ENCODE measurements at places on chromosomes 7 and 10.

GRCh38 chr10:43353495-43354329 is 17.7 kb upstream of the FXYD4 start:
- no peak for DNase-seq

- peak; percentile 73 for DNase-seq
These were observed 9.5 kb downstream of the FAM241B start for GRCh38 chr10:69639291-69640195.

DNA sequence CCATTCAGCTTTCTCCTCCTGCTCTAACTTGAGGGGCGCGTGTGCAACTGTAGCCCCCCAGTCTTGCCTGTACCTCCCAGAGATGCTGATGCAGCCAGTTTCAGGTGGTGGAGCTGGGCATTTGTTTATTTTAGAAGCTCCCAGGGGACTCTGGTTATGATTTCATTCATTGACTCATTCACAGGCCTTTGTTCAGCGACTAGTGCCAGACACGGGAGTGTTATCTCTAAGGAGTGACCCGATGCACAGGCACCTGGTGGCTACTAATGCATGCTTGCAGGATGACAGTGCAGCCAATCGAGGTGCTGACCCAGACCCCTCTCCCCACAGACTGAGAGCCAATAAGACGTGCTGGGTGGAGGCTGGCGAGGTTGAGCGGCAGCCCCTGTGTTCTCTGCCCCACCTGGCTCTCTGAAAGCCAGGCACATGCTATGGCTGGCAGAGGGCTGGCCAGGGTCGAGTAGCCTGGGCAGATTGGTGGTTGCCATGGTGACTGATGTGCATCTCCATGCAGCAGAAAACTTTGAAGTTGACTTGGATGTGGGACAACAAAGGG is 19.7 kb upstream of the SLC18A2 start:
- no peak for DNase-seq

GRCh38 chr10:26468700-26469099 is 30.6 kb downstream of the APBB1IP start:
- no peak for DNase-seq

DNA sequence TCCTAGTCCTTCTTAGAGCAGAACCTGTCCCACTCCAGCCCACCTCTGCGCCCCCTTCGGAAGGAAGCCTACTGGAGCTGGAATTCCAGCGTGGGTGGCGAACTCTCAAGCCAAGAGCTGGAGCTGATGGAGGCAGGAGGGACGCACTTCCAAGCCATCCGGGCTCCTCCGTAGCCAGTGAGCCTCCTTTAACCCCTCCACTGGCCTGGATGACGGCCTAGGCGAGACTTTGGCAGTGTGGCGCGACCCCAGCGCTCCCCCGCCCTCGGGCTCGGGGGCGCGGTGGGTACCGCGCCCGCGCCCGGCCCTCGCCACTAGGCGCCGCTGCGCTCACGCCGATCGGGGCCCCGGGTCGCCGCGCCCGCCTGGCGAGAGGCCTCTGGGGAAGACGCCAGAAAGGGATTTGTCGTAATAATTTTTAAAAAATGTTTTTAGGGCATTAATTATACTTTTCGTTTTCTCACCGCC is 5.1 kb upstream of the EMX2 start:
- DNase-seq = no peak

DNA sequence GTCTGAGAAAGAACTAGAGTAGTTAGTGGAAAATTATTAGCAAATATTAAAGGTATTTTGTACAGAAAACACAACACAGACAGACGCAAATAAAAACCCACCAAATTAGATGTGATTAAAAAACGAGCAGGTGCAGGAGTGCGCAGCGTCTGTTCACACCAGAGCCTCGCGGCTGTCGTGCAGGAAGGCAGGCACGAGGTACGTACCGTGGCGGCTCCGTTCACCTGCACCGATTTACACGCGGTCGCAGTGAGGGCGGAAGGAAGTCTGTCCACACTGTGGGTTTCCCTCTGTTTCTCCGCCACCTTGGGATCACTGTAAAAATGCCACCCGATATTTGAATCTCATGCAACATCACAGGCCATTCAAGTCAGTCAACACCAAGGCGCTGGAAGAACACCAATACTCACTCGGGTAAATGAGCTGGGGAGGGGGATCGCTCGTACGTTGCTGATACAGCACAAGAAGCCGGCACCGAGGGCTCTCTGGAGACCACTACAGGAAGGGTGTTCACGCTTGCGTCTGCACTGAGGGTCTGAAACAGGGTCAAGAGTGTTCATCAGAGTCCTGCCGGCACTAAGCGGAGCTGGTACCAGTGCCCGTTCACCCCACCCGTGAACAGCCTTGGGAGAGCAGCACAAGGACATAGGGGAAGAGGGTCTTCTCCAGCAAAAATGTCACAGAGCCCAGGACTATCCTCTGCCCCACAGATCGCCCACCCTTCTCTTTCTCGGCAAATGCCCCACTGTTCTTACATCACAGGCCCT is 116.8 kb downstream of the LARP4B start:
- DNase-seq = no peak

DNA sequence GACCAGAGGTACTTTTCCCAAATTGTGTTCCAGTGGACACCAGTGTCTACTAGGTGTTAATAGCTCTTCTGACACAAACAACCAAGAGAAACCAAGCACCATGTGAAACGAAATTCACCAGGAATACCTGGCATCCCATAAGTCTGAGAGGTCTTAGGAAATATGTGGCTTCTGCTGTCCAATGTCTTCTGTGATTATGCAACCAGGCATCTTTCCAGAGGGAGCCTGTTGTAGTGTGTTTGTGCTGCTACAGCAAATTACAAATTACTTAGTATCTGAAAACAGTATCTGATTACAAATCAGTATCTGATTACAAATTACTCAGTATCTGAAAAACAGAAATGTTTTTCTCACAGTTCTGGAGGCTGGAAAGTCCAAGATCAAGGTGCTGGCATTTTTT is 133.6 kb upstream of the NPVF start:
- no peak for DNase-seq

DNA sequence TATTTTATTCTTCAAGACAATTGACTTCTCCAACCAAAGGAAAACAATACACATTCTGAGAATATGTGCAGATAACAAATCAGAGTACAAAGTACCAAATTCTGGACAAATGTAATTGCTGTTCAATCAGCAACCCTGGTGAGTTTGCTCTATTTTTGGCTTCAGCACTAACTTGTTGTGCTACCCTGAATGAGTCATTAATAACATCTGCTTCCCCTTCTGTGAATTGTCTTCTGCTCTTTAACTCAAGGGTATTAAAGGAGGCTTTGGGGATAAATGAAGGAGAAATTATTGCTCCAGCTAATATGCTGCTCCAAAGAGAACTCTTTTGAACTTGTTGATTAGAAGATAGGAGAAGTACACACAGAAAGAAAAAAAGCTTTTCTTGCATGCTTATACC is 459.3 kb downstream of the HTR7 start:
- DNase-seq = no peak

DNA sequence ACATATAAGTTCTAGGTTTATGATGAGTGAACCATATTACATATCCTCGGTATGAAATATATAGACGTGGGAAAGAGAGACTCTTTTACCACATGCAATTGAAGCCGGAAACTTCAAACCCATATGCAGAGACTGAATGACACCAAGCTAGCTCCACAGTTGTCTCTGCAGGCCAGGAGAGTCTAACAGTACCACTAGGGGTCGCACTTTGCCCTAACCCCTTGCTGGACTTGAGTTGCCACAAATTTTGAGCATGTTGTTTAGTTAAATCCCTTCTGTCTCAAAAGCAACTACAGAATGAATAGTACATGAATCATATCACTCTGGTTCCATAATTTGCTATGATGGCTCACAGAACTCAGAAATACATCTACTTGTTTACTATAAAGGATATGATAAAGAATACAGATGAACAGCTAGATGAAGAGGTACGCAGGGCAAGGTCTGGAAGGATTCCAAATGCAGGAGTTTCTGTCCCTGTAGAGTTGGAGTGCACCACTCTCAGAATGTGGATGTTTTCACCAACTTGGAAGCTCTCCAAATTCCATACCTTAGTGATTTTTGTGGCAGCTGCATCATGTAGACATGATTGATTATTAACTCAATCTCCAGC is 112.4 kb upstream of the YAE1 start:
- no peak for DNase-seq

DNA sequence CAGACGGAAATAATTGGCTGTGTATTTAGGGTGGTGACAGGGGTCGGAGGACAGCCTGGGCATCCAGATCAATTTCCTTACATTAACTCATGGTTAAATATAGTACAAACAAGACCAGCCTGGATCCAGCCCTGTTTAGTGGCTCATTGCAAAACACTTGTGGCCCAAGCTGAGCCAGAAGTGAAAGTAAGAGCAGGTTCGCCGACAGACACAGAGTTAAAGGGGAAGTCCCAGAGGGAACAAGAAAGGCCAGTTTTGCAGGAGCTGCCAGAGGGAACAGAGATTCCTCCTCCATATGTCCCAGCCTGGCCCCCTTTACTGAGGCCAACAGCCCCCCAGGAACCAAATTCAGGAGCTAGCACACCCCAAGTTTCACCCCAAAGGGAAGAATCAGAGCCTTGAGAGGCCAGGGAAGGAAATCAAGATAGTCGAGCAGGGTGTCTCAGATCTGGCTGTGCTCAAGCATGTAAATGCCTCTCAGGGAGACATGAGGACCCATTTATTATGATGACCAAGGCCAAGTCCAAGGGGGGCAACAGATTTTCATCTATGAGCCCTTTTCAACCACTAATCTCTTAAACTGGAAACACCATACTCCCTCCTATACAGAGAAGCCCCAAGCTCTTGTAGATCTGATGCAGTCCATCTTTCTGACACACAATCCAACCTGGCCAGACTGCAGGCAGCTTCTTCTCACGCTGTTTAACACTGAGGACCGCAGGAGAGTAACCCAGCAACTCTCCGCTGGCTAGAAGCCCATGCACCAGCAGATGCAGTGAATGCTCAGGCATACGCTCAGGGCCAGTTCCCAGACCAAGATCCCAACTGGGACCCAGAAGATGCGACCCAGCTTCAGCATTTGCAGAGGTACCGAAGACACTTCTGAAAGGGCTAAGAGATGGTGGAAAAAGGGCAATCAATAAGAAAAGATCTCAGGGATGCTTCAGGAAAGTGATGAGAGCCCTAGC is 15.9 kb upstream of the ADCK2 start:
- DNase-seq = no peak

GRCh38 chr10:5685764-5686240 is 1.2 kb downstream of the TASOR2 start:
- no peak for DNase-seq

DNA sequence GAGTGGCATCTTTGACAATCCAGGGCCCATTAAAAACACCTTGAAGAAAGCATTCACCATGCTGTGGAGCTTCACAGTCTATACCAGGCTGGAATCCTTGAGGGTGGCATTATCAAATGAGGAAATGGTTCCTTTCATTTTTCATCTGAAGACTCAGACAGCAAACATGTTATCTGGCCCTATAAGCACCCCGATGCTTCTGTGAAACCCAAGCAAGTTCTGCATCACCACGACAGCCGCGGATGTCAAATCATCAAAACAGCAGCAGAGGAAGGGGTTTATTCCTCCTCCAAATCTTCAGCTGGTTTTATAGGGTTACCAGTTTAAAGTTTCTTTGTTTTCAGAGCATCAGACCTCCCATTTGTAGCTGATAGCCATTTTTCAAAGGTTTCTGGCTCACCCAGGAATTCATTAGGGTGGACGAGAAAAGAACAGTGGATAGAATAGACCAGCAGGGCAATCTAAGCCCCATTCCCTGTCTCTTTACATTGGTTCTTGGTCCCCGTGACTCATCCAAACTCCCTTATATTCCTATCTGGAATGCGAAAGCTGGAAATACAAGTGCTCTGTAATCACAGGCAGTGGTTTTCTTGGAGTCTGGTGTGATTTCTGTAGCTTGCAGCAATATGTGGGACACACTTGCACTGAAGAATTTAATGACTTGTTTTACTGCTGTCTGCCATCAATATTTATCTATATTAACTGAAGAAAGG is 217.9 kb downstream of the SKAP2 start:
- no peak for DNase-seq

- no peak for DNase-seq
These were observed 25.3 kb downstream of the IL2RA start for GRCh38 chr10:6036861-6037321.

DNA sequence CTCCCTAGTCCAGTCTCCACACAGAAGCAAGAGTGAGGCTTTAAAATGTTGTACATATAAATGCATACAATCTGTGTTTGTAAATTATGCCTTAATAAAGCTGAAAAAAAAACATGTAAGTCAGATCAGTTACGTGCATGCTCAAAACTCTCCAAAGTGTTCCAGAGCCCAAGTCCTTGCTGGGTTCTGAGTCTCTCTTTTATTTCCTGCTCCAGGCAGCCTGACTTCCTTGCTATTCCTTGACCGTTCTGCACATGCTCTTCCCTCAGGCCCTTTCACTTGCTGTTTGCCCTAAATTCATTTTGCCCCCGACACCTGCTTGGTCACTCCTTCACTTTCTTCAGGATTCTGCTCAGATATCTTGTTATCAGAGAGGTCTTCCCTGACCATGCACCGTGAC is 770.1 kb downstream of the PHTF2 start:
- DNase-seq = no peak
